ENCODE measurements at places on chromosomes 4 and X.

- DNase-seq = no peak
Observed at GRCh38 chrX:2463973-2464676, 36.7 kb downstream of the DHRSX start.

DNA sequence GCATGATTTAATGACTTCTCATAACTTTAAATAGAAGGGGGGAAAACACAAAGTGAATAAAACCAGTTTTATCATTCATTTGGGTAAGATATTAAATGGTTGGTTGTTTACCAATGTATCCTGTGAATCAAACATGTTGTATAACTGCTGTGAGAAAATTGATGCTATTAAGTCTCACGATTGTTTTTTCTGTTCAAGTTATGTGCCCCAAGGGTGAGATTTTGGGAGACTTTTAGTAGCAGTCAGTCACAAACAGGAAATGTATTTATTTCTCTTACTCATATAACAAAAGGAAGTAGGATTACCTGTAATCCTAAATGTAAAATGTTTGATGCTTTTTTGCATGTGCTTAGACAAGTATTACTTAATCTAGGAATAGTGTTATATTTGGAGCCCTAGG, 39.2 kb downstream of the MTHFD2L start:
- DNase-seq = no peak

DNA sequence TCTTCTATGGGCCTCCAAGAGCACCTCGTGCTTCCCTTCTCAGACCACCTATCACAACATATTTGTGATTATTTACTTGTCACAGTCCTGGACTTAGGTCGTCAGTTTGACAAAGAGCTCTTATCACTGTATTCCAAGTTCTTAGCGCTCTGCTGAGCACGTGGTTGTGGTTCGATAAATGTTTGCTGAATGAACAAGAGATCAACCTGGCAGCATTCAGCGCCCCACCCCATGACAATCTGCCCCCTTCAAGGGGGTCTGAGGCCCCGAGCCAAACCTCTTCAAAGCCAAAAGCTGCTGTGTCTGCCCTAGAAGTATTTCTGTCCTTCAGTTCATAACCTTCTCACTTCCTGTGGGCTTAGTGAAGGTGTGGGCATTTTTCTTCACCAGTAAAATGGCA, 15.0 kb downstream of the RPS4X start:
- DNase-seq = no peak

DNA sequence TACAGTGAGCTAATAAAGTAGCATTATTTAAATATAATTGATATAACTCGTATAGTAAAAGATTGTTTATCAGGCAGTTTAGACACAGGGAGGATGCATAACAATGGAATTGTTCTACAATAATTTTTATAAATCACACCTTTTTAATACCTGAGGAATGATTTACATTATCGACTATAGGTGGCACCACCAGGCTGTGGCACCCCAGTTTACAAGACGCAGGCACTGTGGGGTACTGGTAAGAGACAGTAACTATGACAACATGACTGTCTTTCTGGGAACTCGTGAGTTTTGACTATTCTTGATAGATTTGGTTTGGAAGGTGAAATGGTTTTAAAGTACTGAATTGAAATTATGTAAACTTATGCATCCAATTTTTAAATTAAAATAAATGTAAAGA, 27.1 kb upstream of the STBD1 start:
- DNase-seq = no peak

- no peak for DNase-seq
Observed at GRCh38 chr4:86358257-86358656, 1.6 kb downstream of the MAPK10 start.

GRCh38 chr4:154958621-154959358, 177.7 kb downstream of the RBM46 start:
- DNase-seq = no peak

DNA sequence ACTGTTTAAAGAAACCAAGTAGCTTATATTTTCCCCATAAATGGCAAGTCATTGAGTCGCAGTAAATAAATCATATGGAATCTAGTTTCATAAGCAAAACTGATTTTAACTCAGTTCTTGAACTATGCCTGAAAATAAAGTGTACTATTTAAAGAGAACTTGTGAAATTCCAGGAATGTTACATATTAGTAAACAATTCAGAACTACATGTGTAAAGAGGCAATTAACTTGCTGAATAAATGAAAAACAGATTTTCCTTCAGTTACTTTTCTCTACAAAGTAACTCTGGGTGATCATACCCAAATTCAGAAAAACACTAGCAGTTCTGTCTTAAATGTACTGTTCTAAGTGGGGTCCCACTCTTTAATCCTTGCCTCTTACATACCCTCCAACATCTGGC, 236.1 kb upstream of the EDNRA start:
- no peak for DNase-seq

GRCh38 chr4:143742834-143743233, 42.4 kb upstream of the FREM3 start:
- no peak for DNase-seq

DNA sequence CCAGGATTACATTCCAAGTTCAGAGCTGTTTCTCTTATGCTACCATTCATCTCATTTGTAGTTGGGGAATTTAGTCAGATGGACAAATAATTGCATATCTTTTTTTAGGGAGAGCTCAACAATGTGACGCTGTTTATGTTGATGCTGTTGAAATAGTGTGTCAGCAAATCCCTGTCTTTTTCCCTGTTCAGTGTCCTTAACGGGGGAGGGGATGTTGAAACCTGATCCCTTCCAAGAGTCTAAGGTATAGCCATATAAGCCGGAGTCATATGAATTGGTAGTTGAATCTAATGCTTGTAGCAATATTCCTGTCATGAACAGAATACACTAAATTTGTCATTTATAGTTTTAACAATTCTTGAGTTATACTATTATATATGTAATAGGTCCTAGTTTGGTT, 293.5 kb upstream of the FAT1 start:
- no peak for DNase-seq

DNA sequence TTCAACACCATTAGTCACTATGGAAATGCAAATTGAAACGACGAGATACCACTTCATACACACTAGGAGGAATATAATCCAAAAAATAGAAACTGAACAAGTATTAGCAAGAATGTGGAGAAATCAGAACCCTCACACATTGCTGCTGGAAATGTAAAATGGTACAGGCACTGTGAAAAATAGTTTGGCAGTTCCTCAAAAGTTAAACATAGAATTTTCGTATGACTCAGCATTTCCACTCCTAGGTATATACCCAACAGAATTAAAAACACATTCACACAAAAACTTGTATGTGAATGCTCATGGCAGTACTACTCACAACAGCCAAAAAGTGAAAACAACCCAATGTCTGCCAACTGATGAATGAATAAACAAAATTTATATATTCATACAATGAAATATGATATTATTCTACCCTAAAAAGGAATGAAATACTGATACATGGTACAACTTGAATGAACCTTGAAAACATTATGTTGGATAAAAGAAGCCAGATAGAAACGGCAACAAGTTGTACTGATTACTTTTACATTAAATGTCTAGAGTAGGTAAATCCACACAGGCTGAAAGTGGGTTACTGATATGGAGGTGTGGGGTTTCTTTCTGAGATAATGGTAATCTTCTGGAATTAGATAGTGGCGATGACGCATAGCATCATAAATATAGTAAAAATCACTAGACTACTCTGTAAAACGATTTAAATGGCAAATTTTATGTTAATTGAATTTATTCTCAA, 22.3 kb downstream of the TEC start:
- no peak for DNase-seq

GRCh38 chrX:110258552-110258951, 59.3 kb downstream of the AMMECR1 start:
- no peak for DNase-seq

GRCh38 chrX:139844884-139845283, 88.0 kb downstream of the ATP11C start:
- DNase-seq = no peak

- DNase-seq = no peak
Observed at GRCh38 chr4:147772056-147772455, 40.2 kb downstream of the ARHGAP10 start.

GRCh38 chr4:96097693-96098092, 257.8 kb downstream of the PDHA2 start:
- DNase-seq = no peak

GRCh38 chr4:31086756-31087330, 366.7 kb downstream of the PCDH7 start:
- DNase-seq = no peak

DNA sequence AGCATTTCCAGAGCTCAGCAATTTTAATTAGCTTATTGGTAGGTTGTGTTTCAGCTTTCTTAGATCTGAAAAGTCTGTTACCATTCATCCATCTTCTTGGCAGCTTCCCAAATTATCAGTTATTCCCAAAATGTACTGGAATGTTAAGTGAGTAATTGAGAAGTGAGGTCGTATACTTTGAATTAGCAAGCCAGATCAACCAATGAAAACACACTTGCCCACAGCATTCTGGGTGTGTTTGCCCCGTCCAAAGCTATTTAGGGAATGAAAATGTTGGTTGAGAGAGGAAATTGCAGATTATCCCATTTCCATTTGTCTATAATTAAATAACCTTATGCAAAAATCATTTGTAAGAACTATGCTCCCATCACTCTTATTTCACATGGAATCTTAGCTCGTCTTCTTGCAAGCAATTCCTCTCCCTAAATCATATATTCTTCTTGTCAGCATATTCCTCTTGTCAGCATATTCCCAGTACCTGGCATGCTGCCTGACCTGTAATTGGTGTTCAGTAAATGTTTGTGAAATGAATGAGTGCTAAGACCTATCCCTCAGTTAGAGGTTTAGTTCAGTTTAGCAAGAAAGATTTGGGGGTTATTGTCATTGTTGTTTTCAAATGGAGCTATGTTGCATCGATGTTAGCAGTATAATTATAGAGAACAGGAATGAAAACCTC, 23.3 kb upstream of the ANTXR2 start:
- DNase-seq = no peak

DNA sequence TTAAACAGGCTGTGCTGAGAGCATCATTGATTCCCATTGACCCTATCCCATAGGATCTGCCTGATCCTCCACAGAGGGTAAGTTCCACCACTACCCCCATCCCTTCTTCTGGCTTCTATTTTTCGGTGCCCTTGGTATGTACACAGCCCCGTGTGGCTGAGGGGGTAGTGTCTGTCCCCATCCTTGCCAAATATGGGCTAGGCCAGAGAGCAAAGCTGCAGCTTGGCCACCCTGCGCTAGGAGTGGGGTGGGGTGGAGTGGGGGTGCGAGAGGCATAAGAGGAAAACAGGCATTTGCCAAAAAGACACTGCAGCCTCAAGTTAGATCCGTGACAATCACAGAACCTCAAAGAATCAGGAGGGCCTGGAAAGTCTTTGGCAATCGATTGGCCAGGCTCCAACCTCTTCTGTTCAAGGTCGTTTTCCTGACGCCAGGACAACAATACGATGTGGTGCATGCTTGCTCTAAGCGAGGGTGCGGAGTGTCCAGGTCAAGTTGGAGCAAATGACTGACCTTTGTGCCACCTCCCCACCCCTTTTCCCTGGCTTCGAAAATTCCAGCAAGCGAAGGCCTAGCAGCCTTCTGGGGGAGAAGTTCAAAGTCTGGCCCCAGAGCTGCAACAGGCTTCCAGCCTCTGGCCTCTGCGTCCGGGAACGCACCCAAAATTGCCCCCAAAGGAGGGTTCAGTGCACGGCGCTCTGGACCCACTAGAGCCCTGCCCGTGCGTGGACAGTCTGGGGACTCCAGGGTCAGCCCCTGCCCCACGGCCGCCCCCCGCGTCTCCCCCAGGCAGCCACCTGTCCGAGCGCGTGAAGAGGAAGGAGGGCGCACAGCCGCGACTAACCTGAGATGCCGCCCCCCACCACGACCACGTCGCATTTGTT, 598 bp downstream of the MAOB start:
- no peak for DNase-seq

GRCh38 chrX:106341823-106342222, 173.7 kb downstream of the PWWP3B start:
- no peak for DNase-seq

- DNase-seq = no peak
Observed at GRCh38 chr4:16006771-16007446, 43.9 kb upstream of the FGFBP2 start.

DNA sequence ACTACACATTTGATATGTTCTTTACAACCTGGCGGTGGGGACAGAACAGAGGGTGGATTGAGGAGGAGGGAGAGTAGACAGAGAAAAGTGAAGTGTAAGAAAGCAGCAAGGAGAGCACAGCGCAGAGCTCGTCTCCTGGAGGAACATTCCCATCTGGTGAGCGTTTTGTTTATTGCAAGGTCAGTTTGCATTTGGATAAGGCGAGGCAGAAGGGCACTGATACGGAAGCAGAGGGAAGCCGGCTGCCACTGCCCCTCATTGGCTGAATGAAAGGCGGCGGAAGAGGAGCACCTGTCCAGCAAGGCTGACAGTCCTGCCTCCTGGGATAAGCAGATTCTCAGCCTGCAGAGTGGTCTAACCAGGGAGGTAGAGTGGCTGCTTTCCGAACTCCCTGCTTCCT, 83.2 kb downstream of the GPR143 start:
- DNase-seq = no peak

GRCh38 chr4:929096-929765, 2.9 kb downstream of the GAK start:
- no peak for DNase-seq

- no peak for DNase-seq
Observed at GRCh38 chr4:2809610-2810180, 16.8 kb downstream of the SH3BP2 start.

- DNase-seq = no peak
Observed at GRCh38 chrX:79325263-79325958, 41.7 kb downstream of the ITM2A start.

DNA sequence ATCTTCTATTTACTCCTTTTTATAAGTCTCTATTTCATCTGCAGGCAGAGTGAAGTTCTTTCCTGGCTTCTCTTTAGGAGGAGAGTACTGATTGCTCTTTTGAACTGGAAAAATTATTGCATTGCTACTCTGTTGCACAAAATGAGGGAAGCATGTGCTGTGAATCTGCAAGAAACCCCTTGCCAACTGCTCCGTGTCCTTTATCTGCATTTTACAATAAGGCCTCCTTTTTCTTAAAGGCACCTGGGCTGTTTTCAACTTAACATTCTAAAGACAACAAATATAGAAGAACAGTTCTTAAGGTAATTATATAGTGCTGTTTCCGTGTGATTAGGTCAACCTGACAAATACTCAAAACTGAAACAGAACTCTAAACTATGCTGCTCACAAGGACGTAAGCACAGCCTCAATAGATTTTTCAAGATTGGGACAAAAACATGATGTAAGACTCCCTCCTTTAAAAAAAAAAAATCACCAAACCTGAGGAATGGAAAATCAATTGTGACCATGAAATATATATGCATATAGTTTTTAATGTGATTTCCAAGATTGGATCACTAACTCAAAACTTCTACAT, 716.6 kb upstream of the INTU start:
- no peak for DNase-seq

DNA sequence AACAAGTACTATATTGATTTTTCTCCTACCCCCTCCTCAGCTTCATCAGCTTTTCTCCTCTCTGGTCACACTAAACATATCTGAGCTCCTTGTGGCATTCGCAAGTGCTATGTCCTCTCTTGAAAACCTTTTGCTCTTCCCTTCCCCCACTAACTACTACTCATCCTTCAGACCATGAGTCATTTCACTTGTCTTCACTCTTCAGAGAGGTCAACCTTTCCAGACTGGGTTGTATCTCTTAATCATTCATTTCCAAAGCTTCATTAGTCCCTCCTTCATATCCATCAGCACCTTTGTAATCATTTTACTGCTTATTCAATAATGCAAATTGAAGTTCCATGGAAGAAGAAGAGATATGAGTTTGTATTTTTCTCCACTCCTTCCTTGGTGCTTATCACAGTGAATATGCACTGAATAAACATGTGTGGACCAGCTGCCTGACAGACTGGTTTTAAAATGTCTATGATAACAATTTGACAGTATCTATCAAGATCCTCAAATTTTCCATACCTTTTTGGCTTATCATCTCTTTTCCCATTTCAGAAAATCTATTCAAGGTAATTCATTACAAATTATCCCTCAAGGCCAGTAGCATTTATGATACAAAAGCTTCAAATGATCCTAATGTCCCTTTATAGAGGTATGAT, 28.4 kb downstream of the DDX60L start:
- DNase-seq = no peak

Data from activated CD8-positive, alpha-beta memory T cell treated with anti-CD3 and anti-CD28 coated beads for 4 hours (primary cell).